ENCODE measurements at places on chromosomes 1 and 21. TPM values are rescaled to one million over a fixed set of nuclear protein-coding genes. Genes with fewer than 3 reads are reported as not detected.

Gene MAEL
- total RNA-seq, result not detected

Gene TNFRSF4
- total RNA-seq, result under 0.01 TPM

Gene PDPN
- total RNA-seq, result 7.4 TPM

Gene S100A8
- total RNA-seq, result not detected

Gene HSD17B7
- 50.4 TPM for total RNA-seq

Gene SPRR2G
- total RNA-seq, result not detected

Gene HRNR
- total RNA-seq, result not detected

Gene TSPAN1
- total RNA-seq, result 0.26 TPM

Gene LAX1
- total RNA-seq, result not detected

Gene SHE
- under 0.01 TPM for total RNA-seq

Gene OLIG2
- not detected for total RNA-seq

DNA sequence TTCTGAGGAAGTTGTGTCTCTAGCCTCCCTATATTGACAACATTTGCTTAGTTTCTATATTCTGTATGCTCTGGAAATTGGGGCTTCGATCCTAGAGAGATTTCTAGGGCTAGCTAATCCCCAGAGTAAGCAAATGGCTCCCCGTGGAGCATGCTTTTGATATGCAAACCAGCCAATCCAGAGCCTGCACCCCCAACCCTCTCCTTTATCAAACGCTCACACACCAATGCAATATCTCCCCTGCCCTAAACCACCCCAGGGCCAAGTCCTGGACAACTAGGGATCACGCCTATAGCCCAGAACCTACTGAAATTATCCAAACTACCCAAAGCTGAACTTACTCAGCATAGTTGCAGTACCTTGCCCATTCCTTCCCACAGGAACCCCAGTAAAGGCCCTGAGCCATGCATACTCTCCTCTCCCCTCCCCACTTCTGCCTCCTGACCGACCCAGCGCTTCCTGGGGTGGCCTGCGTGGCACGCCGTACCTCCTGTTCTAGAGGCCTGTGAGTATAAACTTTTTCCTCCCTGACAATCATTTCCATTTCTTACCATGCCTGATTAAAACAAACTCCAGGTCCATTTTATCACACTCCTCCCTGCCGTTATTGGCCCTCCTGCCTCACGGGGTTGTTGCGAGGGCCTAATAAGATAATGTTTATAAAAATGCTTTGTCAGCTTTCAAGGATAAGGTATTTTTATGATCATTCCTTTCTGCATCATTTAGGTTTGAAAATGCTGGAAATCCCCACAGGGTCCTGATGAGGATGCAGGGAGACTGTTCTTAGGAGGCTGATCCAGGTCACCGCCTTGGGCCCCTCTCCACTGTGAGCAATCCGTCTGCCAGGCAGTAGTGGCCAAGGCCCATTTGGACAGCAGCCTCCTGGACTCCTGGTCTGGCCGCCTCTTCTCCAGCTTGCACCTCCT lies 102.7 kb downstream of the TENT5C start:
- no peaks in the 10 kb centered on the region for H3K36me3 ChIP-seq
- DNase-seq, result no peak
- no peak overlapping the region for H3K4me3 ChIP-seq
- no peaks in the 10 kb centered on the region for H3K27me3 ChIP-seq
- H3K27ac ChIP-seq, result no peak overlapping the region

GRCh38 chr1:156534424-156535060 lies 34.0 kb upstream of the MEF2D start:
- H3K4me1 ChIP-seq, result no peaks in the 10 kb centered on the region
- no peak overlapping the region for H3K4me3 ChIP-seq
- DNase-seq, result no peak
- no peak overlapping the region for H3K27ac ChIP-seq
- H3K27me3 ChIP-seq, result no peaks in the 10 kb centered on the region
- H3K36me3 ChIP-seq, result peaks cover 36% of the 10 kb centered on the region

GRCh38 chr1:247079141-247079874 lies 697 bp upstream of the ZNF670 start:
- peak overlapping the region; percentile 93 for H3K4me3 ChIP-seq
- H3K27ac ChIP-seq, result no peak overlapping the region
- DNase-seq, result no peak
- peaks cover 3% of the 10 kb centered on the region for H3K4me1 ChIP-seq

GRCh38 chr1:167452483-167452882 lies 65.8 kb downstream of the CD247 start:
- H3K27ac ChIP-seq, result no peak overlapping the region
- no peaks in the 10 kb centered on the region for H3K4me1 ChIP-seq
- DNase-seq, result no peak

GRCh38 chr1:184482136-184482535 lies 95.3 kb downstream of the C1orf21 start:
- H3K27me3 ChIP-seq, result no peaks in the 10 kb centered on the region
- peaks cover 31% of the 10 kb centered on the region for H3K4me1 ChIP-seq
- H3K36me3 ChIP-seq, result peaks cover under 1% of the 10 kb centered on the region
- H3K4me3 ChIP-seq, result no peak overlapping the region

DNA sequence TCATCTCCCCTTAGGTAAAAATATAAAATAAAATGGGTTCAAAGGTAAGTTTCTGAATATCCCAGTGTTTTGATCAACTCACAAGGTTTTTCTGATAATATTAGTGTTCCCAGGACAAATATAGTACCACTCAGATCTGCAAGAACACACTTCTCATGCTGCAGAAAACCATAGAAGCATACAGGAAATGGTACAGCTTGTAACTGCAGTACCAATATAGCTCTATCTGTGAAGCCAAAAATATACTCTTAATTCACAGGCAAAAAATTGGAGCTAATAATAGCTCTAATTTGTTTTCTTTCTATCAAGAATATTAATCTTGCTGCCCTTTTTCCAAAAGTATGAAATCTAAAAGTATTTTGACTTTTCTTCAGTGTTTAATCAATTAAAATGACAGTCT lies 13.2 kb downstream of the VPS45 start:
- H3K27ac ChIP-seq, result no peak overlapping the region
- H3K4me1 ChIP-seq, result no peaks in the 10 kb centered on the region
- no peaks in the 10 kb centered on the region for H3K27me3 ChIP-seq
- H3K36me3 ChIP-seq, result peaks cover 5% of the 10 kb centered on the region
- no peak for DNase-seq
- H3K4me3 ChIP-seq, result no peak overlapping the region

- no peaks in the 10 kb centered on the region for H3K27me3 ChIP-seq
- no peaks in the 10 kb centered on the region for H3K36me3 ChIP-seq
- H3K4me1 ChIP-seq, result no peaks in the 10 kb centered on the region
- no peak for DNase-seq
- no peak overlapping the region for H3K4me3 ChIP-seq
These were observed 276.3 kb upstream of the GJB5 start for GRCh38 chr1:34478515-34479076.

DNA sequence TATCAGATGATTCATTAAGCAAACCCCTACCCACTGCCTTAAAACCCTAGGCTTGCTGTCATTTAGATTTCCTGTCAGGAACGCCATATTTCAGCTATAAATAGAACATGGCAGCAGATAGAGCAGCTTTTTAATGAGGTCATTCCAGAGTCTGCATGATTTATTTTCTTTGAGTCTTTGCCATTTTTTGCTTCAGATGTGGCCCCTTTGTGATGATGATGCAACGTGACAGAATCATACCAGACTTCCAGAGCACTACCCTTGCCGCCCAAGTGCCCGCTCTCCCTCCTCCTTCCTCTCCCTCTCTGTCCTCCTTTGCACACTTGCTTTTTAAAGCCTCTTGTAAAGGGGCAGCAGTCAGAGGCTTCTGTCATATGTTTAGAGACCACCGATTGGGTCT lies 55.5 kb upstream of the TRIM67 start:
- H3K27ac ChIP-seq, result no peak overlapping the region
- DNase-seq, result peak; percentile 90
- H3K4me1 ChIP-seq, result peaks cover 2% of the 10 kb centered on the region
- no peak overlapping the region for H3K4me3 ChIP-seq

- H3K27me3 ChIP-seq, result no peaks in the 10 kb centered on the region
- no peaks in the 10 kb centered on the region for H3K36me3 ChIP-seq
- peak overlapping the region; percentile 48 for H3K4me3 ChIP-seq
- DNase-seq, result peak; percentile 17
These were observed 89.7 kb downstream of the DMRTA2 start for GRCh38 chr1:50333595-50333974.

GRCh38 chr1:177793900-177794299 lies 176.0 kb downstream of the SEC16B start:
- no peak overlapping the region for H3K4me3 ChIP-seq
- no peaks in the 10 kb centered on the region for H3K4me1 ChIP-seq
- H3K27ac ChIP-seq, result no peak overlapping the region
- H3K36me3 ChIP-seq, result no peaks in the 10 kb centered on the region
- DNase-seq, result no peak

- no peaks in the 10 kb centered on the region for H3K27me3 ChIP-seq
- no peak for DNase-seq
- no peaks in the 10 kb centered on the region for H3K36me3 ChIP-seq
- H3K4me1 ChIP-seq, result no peaks in the 10 kb centered on the region
- no peak overlapping the region for H3K4me3 ChIP-seq
These were observed 51.4 kb upstream of the ACTRT2 start for GRCh38 chr1:2969845-2970291.

GRCh38 chr1:925561-926421 lies 2.1 kb downstream of the SAMD11 start:
- H3K27me3 ChIP-seq, result peaks cover 15% of the 10 kb centered on the region
- no peak overlapping the region for H3K27ac ChIP-seq

GRCh38 chr1:236699366-236699765 lies 13.1 kb downstream of the ACTN2 start:
- no peaks in the 10 kb centered on the region for H3K4me1 ChIP-seq
- H3K27ac ChIP-seq, result no peak overlapping the region
- H3K4me3 ChIP-seq, result no peak overlapping the region
- H3K27me3 ChIP-seq, result no peaks in the 10 kb centered on the region

DNA sequence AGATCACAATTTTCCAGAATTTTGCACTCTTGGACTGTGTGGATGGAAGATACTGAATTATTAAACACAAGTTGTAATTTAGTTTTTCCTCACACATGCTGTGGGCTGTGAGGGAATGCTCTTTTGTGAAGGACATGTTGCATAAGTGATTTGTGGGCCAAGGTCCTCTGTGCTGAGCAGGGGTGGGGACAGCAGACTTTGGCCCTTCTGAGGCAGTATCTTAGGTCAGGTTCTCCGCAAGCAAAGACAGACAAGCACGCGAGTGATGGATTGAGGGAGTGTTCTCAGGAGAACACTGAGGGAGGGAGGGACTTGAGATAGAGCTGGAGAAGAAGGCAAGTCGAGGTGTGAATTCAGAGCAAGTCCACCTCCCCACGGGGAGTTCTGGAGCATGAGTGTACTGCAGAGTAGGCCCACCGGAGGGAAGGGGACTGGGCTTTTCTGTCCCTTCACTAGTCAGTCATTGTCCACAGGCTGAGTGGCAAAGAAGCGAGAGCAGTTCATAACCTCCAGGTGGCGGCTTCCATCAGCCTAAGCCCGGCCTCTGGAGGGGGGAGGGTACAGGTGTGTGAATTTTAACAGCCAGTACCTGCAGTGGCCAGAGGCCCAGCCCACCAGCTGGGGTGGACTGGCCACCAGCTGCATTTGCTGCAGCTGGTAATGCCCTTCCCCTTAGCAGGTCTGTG lies 19.1 kb upstream of the CD101 start:
- no peak overlapping the region for H3K4me3 ChIP-seq
- H3K36me3 ChIP-seq, result no peaks in the 10 kb centered on the region
- no peaks in the 10 kb centered on the region for H3K4me1 ChIP-seq
- no peaks in the 10 kb centered on the region for H3K27me3 ChIP-seq

DNA sequence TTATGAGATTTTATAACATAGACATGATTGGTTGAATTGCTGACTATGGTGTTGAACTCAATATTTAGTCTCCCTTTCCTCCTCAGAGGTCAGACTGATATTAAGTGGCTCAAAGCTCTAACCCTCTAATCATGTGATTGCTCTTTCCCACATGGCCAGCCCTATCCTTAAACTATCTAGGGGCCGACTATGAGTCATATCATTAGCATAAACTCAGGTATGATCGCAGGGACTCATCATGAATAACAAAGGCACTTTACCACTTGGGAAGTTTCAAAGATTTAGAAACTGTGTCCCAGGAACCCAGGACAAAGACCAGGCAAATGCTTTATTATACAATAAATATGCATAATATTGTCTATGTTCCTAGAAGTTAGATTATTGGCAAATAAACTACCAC lies 894.6 kb upstream of the NEGR1 start:
- no peak for DNase-seq
- no peaks in the 10 kb centered on the region for H3K4me1 ChIP-seq
- no peak overlapping the region for H3K4me3 ChIP-seq
- H3K27ac ChIP-seq, result no peak overlapping the region

GRCh38 chr1:67194209-67194863 lies 28.1 kb downstream of the IL23R start:
- peak; percentile 13 for DNase-seq
- H3K4me3 ChIP-seq, result no peak overlapping the region
- no peaks in the 10 kb centered on the region for H3K4me1 ChIP-seq
- no peak overlapping the region for H3K27ac ChIP-seq

GRCh38 chr1:225699336-225699735 lies 46.4 kb upstream of the ENAH start:
- peaks cover 10% of the 10 kb centered on the region for H3K4me1 ChIP-seq
- H3K4me3 ChIP-seq, result no peak overlapping the region
- DNase-seq, result peak; percentile 48
- H3K27me3 ChIP-seq, result no peaks in the 10 kb centered on the region
